Memory B cell (primary cell): ENCODE measurements at places on chromosomes 5 and 9.

GRCh38 chr5:74103131-74104023 is 477.4 kb downstream of the ARHGEF28 start:
- no peak for DNase-seq

- DNase-seq = no peak
These were observed 25.1 kb upstream of the TRIM14 start for GRCh38 chr9:98144076-98144475.

DNA sequence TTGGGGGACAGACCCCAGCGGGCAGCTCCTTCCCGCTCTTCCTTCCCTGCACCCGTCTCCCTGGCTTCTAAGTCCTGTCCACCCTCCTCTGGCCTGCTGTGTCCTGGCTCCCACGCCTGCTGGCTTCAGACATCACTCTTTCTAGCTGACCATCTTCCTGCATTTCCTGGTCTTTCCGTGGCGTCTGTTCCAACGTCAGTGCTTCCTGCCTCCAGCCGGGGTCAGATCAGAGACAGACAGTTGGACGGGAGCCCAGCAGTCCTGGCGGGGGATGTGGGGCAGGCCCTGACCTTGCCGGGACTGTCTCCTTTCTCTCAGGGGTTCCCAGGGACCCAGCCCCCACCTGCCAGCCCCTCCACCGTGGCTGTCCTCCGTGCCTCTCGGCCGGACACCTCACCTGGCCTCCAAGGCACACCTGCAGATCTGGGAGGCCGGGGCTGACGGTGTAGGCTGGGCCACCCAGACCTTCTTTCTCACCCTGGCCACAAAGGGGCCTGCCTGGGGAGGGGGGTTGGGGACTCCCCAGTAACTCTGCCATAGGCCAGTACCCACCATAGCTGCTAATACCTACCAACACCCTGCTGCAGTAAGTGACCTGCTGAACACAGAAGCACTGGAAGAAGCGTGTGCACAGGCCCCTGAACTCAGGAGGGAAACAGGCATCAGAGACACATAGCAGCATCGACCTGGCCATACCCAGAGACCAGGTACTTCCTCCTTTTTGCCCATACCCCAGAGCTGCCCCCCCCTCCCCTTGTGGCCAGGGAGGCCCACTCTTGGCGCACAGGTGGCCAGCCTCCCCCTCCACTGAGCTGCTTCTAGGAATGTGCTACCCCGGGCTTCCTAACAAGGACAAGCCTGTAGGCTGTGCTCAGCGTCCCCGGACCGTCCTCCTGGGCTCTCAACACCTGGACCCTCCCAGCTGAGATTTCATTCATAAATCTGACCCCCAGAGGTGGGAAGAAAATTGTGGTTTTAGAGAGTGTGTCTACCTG is 5.1 kb downstream of the NRARP start:
- no peak for DNase-seq

GRCh38 chr5:132293066-132293991 is 865 bp upstream of the SLC22A4 start:
- DNase-seq = peak; percentile 58

GRCh38 chr5:73446631-73447529 is 1.7 kb downstream of the FOXD1 start:
- peak; percentile 21 for DNase-seq

DNA sequence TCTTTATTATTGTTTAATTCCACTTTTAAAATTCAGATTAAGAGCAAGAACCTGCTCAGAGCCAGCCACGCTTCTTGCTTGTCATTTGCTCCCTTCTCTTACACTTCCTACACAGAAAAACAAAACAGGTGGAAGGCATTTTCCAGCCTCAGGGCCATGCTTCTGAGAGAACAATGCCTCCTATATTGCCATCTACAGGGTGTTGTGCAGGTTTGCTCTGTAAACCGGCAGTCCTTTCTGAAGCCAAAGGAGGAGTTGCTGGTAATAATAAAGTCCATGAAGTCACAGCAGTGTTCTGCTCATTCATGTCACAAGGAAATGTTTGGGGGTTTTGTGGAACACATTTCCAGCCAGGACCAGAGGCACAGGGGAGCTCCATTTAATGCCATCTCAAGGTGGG is 16.1 kb upstream of the PRLR start:
- DNase-seq = no peak

DNA sequence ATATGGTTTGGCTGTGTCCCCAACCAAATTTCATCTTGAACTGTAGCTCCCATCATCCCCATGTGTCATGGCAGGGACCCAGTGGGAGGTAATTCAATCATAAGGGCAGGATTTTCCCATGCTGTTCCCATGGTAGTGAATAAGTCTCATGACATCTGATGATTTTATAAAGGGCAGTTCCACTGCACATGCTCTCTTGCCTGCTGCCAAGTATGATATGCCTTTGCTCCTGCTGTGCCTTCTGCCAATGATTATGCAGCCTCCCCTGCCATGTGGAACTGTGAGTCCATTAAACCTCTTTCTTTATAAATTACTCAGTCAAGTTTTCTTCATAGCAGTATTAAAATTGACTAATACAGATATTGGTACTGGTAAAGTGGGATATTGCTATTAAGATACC is 42.4 kb downstream of the MARCHF11 start:
- DNase-seq = no peak

DNA sequence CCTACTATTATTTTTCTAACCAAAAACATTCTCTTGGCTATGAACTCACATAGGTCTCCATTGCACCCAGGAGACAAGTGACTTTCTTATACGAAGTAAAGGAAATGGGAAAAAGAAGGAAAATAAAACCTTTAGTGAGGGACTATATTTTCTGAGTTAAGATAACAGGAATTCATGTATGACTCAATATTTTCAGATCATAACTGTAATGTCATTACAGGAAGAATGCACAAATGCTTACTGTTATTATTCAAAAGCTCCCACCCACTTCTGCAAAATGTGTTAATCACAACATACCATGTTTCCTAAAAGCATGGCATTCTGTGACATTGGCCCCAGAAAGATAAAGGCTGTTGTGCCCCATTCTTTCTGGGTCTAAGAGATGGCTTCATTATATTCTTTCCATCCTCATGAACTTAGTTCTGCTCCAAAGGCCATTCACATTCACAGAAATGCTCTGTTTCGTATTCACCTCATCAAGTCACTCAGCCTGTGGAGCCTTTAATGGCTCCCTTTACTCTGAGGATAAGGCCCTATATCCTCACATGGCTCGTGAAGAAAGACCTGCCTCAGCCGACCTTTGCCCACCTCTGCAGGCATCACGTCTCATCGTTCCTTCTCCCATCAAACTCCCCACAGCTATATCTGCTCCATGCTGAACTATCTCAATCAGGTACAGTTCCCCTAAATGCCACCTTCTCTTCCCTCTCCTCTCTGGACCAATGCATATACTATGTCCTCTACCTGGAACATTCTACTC is 77.0 kb downstream of the ABCA1 start:
- DNase-seq = no peak

GRCh38 chr5:67331296-67331925 is 134.8 kb upstream of the CD180 start:
- no peak for DNase-seq

- no peak for DNase-seq
These were observed 250.5 kb downstream of the KCNN2 start for GRCh38 chr5:114612406-114612805.

DNA sequence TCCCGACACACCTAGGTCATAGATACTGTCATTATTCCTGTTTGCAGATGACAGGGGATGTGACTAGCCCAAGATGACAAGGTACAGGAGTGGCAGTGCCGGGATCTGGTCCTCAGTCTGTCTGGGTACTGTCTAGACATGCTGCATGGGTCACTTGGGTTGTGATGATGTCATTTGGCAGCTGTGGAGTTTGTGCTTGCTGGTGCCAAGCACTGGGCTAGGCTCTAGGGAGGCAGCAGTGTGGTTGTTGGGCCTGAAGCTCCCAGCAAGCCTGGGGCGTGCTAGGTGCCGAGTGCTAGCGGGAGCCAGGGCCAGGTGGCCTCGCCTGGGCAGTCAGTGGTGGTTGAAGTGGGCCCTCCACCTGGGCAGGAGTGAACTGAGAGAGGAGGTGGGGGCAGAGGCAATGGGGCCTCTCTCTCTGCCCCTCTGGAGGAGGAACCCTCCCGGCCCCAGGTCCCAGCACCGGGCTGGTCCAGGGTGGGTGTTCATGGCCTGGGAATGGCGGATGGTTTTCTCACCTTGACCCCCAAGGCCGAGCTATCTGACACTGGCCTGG is 8.8 kb upstream of the ASB6 start:
- no peak for DNase-seq

GRCh38 chr5:53035868-53036381 is 46.8 kb downstream of the ITGA2 start:
- DNase-seq = no peak

- no peak for DNase-seq
These were observed 35.0 kb downstream of the ERGIC1 start for GRCh38 chr5:172868924-172869591.

GRCh38 chr5:141608557-141608956 is 10.2 kb downstream of the DIAPH1 start:
- DNase-seq = no peak

- peak; percentile 16 for DNase-seq
These were observed 99.2 kb upstream of the IQGAP2 start for GRCh38 chr5:76303921-76304320.

- DNase-seq = no peak
These were observed 644.5 kb downstream of the KCTD16 start for GRCh38 chr5:144815131-144815530.

DNA sequence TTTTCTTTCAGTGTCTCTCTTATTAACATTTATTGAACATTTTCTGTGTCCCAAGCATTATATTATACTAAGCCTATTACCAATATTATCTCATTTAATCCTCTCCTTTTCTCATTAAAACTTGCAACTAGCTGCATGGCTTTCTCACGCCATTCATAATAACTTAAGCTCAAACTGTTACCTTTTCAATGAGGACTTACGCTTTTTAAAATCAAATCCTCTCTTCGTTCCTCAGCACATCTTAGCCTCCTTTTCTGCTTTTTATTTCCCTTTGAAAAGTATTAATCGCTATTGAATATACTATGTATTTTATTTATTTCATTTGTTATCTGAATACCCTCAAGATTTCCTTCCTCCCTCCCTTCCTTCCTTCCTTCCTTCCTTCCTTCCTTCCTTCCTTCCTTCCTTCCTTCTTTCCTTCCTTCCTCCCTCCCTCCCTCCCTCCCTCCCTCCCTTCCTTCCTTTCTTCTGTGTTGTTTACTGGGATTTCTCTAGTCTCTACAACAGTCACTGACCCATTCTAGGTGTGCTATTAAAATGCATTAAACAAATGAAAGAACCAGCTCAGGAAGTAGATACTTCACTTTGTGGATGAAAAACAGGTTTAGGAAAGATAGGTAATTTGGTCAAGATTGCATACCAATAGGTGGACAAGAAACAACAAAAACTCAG is 294.1 kb upstream of the TUT7 start:
- no peak for DNase-seq

DNA sequence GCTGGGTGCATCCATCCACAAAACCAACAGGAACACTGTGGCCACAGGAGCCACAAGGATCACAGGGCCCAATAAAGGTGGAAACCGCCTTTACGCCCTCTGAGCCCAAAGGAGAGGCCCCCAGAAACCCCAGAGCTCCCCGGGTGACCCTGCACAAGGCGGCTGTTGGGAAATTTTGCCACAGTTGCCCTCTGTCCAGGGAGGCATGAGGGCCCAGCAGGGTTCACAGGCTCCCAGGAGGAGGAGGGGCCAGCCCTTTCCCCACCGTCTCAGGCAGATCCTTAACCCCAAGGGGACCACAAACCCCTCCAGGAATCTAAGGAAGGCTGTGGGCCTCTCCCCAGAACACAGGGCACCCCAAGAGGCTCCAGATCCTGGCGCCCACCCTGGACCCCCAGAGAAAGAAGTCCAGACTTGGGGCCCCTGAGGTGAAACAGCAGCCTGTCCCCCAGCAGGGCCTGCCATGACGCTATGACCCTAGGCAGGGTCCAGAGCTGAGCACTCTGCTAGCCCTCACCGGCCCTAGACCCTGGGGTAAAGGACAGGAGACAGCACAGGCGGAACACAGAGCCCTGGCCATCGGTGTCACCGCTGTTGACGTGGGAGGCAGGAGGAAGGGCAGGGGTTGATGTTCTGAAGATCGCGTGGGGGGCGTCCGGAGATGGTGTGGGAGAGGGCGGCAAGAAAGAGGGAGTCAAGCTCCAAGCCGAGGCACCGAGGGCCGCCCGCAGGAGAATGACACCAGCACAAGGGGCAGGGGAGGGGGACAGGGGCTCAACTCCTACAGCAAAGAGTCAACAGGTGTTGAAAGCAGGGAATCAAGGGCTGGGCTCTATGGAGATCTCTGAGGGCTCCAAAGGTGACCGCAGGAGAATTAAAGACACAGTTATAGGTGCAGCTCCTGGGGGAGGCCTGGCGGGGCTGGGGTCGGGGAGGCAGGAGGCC is 97.5 kb downstream of the VAV2 start:
- no peak for DNase-seq

GRCh38 chr5:135454946-135455345 is 2.8 kb upstream of the TIFAB start:
- DNase-seq = no peak

GRCh38 chr5:109247986-109248385 is 161.8 kb downstream of the PJA2 start:
- no peak for DNase-seq

DNA sequence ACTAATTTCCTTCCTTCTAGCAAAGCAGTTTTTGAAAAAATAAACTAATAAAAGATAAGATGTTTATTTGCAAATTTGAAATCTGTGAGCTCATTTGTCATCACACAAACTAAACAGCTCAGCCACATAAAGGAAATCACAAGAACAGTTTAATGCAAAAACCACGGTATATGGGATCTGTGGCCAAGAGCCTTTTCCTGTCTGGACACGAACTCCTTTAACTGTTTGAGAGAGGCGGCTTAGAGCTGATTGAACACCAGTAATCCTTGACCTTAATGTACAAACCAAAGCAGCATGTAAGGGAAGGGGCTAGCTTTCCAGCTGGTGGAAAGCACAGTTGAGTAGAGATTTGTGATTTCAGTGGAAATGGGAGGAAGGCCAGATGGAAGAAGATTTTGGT is 66.3 kb upstream of the SPINK5 start:
- DNase-seq = no peak

DNA sequence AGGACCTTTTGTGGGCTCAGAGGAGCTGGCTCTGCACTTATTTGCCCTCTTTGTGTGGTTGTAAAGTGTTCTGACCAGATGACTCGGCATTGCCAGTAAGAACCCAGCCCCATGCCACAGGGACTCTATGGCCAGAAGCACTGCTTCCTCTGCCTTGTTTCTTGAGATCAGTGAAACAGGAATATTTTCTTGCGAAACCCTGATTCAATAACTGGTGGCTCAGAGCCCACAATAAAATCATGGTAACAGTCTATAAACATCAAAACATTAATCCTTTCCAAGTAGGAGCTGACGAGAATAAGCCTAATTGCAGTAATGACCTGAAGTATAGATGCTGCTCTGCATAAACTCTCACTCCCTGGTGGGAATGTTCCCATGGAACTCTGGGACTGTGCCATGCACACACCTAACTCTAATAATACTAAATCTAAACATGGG is 344.3 kb downstream of the ZNF608 start:
- DNase-seq = no peak

- DNase-seq = no peak
These were observed 17.4 kb upstream of the PRLR start for GRCh38 chr5:35247648-35248034.
